Right cardiac atrium (tissue), 5 donors: ENCODE measurements at places on chromosomes 5 and 9. TPM values are rescaled to one million over a fixed set of nuclear protein-coding genes. Genes with fewer than 3 reads are reported as not detected.

The CLTB gene
- 213 TPM for total RNA-seq

The INSL6 gene
- total RNA-seq = not detected

The PPP2R2B gene
- total RNA-seq = 9.0 TPM

The FOXD4L4 gene
- not detected for total RNA-seq

The CKMT2 gene
- 1,016 TPM for total RNA-seq

The GFI1B gene
- total RNA-seq = 0.46 TPM

The RNF183 gene
- not detected for total RNA-seq

The OLFML2A gene
- 28.7 TPM for total RNA-seq

The PCDHB15 gene
- total RNA-seq = 6.2 TPM

The IFNK gene
- not detected for total RNA-seq

The KCNV2 gene
- not detected for total RNA-seq

The GRPEL2 gene
- 9.1 TPM for total RNA-seq

The GRAMD2B gene
- total RNA-seq = 33.6 TPM

The FABP6 gene
- not detected for total RNA-seq

The TRAF1 gene
- 4.8 TPM for total RNA-seq

The ZDHHC21 gene
- 9.0 TPM for total RNA-seq

The NUTM2F gene
- not detected for total RNA-seq

The ADAMTS6 gene
- total RNA-seq = 1.1 TPM

The GRXCR2 gene
- 16.0 TPM for total RNA-seq

The TRIM7 gene
- total RNA-seq = 3.8 TPM

The PCDHAC1 gene
- total RNA-seq = 0.11 TPM

The GNE gene
- 14.0 TPM for total RNA-seq

The CER1 gene
- total RNA-seq = not detected
